ENCODE measurements at places on chromosomes 2 and 18.

- DNase-seq, result no peak
Observed at GRCh38 chr18:78496079-78496478, 483.5 kb upstream of the SALL3 start.

- peak; percentile 28 for DNase-seq
Observed at GRCh38 chr18:26621161-26622026, 73.0 kb upstream of the KCTD1 start.

- DNase-seq, result no peak
Observed at GRCh38 chr2:98469862-98470544, 25.3 kb downstream of the INPP4A start.

DNA sequence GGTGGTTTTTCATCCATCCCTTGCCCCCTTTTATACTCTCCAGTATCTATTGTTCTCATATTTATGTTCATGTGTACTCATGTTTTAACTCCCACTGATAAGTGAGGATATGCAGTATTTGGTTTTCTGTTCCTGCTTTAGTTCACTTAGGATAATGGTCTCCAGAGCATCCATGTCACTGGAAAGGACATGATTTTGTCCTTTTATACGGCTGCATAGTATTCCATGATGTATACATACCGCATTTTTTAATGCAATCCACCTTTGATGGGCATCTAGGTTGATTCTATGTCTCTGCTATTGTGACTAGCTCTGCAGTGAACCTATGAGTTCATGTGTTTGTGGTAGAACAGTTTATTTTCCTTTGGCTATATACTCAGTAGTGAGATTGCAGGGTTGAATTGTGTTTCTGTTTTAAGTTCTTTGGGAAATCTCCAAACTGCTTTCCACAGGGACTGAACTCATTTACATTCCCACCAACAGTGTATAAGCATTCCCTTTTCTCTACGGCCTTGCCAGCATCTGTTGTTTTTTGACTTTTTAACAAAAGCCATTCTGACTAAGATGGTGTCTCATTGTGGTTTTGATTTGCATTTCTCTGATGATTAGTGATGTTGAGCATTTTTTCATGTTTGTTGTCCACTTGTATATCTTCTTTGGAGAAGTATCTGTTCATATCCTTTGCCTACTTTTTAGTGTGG, 420.2 kb downstream of the THSD7B start:
- DNase-seq, result no peak

DNA sequence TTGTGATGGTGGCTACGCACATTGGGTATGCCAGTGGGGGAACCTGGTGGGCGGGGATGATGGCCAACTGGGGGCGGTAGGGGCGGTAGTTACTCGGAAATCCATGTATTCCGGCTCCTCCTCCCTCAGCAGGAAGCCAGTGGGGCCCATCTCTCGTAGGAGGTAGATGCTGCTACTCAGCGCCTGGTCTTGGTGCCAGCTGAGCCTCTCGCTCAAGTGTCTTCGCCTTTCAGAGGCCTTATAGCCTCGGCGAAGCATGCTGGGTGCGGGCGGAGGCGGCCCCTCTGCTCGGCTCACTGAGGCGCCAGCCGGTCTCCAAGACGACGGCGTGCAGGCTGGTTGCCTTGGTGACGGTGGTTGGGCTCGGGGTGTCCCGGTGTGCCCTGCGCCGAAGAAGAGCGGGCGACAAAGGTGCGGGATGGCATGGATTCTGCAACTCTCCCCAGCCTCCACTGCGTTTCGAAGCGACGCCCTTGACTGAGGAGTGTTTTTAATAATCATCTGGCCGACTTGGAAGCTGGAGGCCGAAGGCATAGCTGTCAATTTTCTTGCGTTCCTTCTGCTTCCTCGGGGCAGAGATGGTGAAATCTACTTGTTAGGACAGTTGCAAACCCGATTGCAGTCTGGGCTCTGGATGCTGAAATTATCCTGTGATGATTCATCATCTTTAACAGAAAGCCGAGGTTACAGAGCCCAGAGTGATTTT, at the start of gene ZSWIM2:
Gene ZSWIM2 (minus strand): TSS at position 298 of the 706 bp plus-strand sequence. CDS start 40 bp downstream, at position 258.
- DNase-seq, result peak; percentile 67

- no peak for DNase-seq
Observed at GRCh38 chr2:113041871-113042270, 10.8 kb downstream of the IL36B start.

DNA sequence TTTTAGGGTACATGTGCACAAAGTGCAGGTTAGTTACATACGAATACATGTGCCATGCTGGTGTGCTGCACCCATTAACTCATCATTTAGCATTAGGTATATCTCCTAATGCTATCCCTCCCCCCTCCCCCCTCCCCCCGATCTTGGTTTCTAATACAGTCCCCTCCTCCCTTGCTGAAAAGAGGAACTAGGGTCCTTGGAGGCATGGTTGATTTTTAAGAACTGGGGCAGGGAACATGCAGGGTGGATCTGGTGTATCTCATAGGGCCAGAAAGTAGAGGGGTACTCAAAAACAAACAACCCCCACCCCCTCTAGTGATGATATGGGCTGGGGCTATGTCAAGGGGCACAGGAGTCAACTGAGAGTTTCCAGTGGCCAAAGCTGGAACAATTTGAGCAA, 153.4 kb downstream of the UBR3 start:
- DNase-seq, result no peak

- DNase-seq, result no peak
Observed at GRCh38 chr2:210410542-210410941, 66.0 kb downstream of the LANCL1 start.

DNA sequence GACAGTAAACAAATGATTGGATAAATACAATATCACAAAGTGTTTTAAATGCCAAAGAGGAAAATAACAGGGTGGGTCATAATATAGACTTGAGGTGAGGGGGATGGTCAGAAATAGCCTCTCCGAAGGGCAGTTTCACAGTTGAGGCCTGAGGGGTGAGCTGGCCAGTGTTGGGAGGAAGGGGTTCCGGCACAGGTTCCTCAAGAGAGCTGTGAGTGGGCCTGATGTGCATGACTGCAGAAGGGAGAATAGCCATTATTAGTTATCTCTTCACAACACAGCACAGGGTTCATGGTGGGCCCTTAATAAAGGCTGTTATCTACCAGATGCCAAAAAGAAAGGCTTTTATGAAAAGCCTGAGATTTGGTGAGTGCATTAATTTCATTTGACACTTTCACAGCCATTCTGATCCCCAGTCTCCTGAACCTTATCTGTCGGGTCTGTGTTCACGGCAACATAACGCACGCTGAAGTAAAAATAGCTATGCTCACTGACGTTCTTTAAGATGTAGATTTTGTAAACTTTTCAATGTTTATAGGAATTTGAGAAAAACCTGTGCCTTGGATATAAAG, 39.6 kb downstream of the POLR1A start:
- no peak for DNase-seq

DNA sequence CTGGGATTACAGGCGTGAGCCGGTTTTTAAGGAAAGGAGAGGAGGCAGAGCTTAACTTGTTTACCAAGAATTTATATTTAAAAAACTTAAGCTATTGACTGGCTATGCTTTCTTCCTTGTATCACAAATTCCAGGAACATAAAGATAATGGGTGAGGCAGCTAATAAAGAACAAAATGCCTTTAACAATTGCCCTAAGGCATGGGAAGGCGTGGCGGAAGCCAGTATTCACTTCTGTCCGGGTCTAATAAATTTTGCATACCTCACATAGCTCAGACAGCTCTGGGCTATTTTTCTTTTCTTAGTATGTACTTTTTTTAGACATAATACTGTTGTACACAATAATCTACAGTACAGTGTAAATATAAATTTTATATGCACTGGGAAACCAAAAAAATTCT, 1.0 kb upstream of the LDAH start:
- DNase-seq, result no peak

GRCh38 chr2:166180951-166181812, 53.4 kb upstream of the SCN1A start:
- DNase-seq, result peak; percentile 9

GRCh38 chr2:219452361-219453317, 18.0 kb downstream of the SPEG start:
- DNase-seq, result no peak

- no peak for DNase-seq
Observed at GRCh38 chr2:172096626-172097547, 5.8 kb downstream of the DLX2 start.

DNA sequence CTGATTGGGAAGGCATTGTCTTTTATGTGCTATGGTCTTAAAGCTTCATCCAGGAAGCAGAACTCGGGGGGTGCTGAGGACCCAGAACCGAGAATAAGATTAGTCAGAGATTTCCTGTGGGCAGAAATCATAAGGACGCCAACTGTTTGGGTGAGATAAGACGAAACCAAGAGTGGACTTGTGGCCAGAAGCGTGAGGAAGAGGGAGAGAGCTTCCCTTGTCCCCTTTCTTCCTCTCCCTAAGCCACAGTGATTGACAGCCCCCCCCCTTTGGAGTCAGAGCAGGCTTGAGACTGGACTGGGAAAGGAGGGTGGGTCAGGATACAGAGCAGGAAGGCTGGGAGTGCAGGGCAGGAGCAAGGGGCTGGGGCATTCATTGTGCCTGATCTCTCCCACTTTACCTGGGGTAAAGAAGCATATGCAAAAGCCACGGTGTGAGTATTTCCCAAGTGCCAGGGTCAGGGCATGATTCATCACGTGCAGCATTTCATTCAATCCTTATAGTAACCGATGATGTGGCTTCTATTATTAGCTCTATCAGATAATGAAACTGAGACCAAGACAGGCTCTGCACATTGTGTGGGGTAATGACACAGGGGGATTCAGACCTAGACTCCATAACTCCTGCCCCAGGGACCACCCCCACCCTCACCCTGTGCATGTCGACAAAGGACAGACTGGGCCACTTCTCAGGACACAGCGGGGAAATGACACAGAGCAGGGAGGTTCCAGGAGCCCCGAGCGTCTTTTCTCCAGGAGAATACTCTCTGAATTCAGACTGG, 3.0 kb upstream of the IL1RN start:
- DNase-seq, result peak; percentile 41

DNA sequence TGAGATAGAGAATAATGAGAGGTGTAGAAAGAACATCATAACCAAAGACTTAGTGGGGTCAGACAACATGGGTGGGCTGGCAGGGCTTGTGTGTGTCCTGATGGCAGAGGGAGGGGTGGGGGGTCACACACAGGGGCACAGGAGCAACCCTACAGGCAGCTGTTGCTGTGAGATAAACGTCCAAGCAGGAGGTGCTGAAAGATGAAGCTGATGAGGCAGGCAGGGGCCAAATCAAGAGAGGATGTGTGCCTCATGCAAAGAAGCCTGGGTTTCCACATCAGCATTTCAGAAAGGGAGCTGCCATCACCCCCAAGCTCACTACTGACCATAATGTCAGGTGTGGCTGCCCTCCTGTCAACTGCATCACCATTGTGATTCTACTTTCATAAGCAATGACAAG, 16.0 kb upstream of the SKA1 start:
- DNase-seq, result no peak

DNA sequence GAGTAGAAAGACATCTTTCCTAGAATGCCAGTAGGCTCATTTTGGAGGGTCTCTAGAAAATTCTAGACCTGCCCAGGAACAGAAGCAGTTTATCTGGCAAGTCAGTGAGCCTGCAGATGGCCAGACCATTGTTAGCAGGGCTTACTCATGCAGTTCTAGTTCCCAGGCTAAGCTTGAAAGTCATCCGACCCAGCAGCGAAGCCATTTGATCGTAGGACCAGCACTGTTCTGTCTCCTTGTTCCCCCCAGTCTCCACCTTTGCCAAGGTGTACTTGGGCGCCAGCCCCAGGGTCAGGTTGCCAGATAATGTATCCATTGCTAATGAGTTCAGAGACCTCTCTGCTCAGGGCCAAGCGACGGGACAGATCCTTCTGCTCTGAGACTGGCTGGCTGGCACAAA, 70.1 kb downstream of the EPAS1 start:
- no peak for DNase-seq
